ENCODE measurements at places on chromosomes 7 and 10. TPM values are rescaled to one million over a fixed set of nuclear protein-coding genes. Genes with fewer than 3 reads are reported as not detected.
A peak's percentile ranks its signal among the peaks of the same experiment; 100 is the strongest.

- DNase-seq = no peak
Measured at GRCh38 chr7:69864274-69864673, 266.0 kb downstream of the AUTS2 start.

GRCh38 chr7:77606562-77606961 is 69.5 kb downstream of the PTPN12 start:
- no peak for DNase-seq

DNA sequence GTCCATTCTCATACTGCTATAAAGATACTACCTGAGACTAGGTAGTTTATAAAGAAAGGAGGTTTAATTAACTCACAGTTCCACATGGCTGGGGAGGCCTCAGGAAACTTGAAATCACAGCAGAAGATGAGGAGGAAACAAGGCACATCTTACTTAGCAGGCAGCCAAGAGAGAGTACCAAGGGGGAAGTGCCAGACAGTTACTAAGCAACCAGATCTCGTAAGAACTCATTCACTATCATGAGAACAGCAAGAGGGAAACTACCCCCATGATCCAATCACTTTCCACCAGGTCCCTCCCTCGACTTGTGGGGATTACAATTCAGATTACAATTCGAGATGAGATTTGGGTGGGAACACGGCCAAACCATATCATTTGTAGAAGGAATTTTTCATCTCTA is 36.3 kb downstream of the NHLRC2 start:
- no peak for DNase-seq

- no peak for DNase-seq
Measured at GRCh38 chr10:12844811-12845483, 156.6 kb downstream of the CCDC3 start.

GRCh38 chr10:43595739-43596298 is 10.4 kb upstream of the ZNF485 start:
- DNase-seq = no peak

- DNase-seq = no peak
Measured at GRCh38 chr10:34816501-34817002, 1.5 kb upstream of the PARD3 start.

- no peak for DNase-seq
Measured at GRCh38 chr7:78224923-78225322, 426.4 kb downstream of the PHTF2 start.

DNA sequence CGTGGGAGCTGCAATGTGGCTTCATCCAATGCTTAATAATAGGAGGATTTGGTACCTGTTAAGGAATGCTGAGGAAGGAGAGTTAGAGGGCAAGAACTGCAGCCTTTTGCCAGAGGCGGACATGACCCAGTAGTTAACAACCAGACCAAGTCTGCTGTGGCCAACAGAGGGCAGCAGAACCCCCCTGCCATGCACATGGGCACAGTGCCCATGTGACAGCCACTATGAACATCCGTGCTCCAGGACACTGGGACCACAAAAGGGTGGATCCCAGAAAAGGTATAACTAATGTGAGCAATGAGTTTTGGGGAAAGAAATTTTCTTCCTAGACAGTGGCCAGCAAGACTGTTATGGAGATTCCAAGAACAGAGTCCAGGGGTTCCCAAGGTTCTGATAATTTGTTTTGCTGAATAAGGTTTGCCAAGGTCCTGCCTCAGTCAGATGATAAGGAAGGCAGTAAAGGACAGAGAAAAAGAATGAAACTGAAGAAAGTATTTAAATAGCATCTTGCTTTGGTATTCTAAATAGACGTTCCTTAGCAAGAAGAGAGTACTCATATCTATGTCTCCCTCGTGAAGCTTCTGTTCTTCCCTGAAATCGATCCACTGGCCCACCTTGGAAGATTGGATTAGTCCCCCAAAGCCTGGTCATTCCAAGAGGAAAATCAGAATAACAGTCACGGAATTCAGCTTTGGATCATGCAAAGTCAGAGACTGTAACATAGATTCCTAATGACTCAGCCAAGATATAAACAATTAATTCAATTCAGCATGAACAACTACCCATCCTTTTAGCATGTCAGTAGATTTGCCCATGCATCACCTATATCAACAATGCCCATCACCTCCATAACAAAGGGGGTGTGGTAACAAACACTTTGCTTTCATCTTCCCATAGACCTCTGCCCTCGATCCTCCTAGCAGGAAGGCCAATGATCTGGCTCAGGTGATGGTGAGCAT is 56.0 kb downstream of the LGI1 start:
- DNase-seq = peak; percentile 25

DNA sequence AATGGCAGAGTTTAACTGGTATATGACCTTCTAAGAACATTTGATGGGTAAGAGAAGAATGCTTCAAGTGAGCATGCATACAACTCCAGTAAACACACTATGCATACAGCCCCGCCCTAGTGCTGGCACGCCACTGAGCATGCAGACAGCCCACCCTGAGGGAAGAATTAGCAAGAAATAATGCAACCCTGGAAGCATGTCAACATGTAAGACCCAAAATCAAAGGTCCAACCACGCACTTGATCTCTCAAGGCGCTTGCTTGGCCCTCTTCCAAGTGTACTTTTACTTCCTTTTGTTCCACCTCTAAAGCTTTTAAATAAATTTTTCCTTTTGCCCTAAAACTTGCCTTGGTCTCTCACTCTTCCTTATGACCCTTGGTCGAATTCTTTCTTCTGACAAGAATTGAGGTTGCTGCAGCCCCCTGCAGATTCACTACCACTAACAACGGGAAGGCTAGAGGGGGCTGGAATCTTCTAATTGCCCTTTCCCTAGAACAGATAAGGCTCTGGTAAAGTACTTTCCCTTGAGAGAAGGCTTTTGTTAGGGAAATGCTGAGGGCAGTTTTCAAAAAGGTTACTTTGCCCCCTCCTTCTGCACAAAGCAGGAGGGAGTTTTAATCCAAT is 3.4 kb downstream of the FAM24B start:
- no peak for DNase-seq

- no peak for DNase-seq
Measured at GRCh38 chr7:21526007-21526406, 16.8 kb upstream of the DNAH11 start.

GRCh38 chr10:17109475-17110207 is 20.0 kb downstream of the CUBN start:
- no peak for DNase-seq

DNA sequence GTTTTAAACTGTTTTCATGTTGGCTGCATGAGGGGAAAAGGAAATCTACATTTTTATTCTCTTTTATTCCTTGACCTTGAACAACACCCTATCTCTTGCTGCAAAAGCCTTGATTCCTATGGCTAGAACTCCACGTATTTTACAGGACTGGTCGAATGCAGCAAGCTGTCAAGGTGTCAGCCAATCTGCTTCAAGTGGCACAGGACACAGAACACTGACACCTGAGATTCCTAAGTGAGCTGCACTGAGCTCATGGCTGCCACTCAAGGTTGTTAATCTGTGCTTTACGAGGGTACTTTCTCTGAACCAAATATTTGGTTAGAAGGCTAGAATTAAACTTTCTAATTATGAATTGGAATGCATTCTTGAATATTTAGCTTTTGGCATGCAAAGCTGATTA is 349.7 kb upstream of the COBL start:
- DNase-seq = no peak

DNA sequence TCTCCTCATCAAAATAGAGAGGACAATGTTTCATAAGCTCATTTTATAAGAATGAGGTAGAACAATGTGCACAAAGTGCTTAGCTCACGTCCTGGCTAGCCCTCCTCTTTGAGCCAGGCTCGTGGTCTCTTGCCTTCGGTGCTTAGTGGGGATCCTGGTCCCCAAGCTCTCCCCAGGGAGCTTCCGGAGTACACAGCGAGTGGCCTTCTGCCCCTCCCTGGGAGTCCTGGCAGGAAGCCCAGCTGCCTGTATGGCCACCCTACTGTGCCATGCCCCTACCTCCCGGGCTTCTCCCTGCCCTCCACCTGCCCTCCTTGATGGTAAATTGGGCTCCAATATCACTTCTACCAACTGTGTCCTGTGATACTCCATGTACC is 868 bp downstream of the MYO1G start:
- no peak for DNase-seq

- no peak for DNase-seq
Measured at GRCh38 chr7:126760914-126761577, 491.7 kb downstream of the GRM8 start.

NPSR1 gene
- not detected for total RNA-seq

ASIC3 gene
- 1.6 TPM for total RNA-seq

THSD7A gene
- total RNA-seq = 12.3 TPM

LDB3 gene
- 0.69 TPM for total RNA-seq

CHST3 gene
- total RNA-seq = 39.6 TPM

CREB5 gene
- total RNA-seq = 27.9 TPM

BMPER gene
- total RNA-seq = 6.1 TPM

PIK3AP1 gene
- total RNA-seq = 34.7 TPM

CALHM1 gene
- total RNA-seq = not detected

AP3M1 gene
- 23.8 TPM for total RNA-seq

MCMBP gene
- total RNA-seq = 64.0 TPM
